HT1080 (cell line): ENCODE measurements at places on chromosomes 6 and 20. TPM values are rescaled to one million over a fixed set of nuclear protein-coding genes. Genes with fewer than 3 reads are reported as not detected.

KCNK15 gene
- not detected in 2 replicates for total RNA-seq

GRCh38 chr6:152277826-152278329 is 359.3 kb downstream of the SYNE1 start:
- DNase-seq: no peak

DNA sequence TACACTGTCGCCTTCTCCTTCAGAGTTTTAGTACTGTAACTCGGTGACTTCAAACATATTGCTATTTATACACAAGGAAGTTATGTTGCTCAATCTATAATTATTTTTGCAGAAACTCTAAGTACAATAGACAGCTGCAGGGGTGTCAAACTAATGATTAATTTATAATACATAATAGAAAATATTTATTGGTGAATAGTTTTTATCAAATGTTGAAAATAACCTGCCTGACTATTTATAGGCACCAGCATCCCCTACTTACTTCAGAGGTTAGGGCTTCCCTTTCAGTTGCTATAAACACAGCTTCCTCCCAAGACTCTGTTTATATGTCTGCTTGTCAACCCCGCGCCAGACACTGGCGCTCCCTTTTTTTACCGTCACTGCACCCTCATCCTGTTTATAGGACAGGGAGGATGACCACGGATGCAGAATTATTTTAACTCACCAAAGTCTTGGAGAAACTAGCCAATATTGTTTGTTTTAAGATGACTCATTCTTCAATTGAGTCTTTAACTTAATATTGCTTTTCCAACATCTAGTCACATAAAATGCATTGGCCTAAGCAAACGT is 225.0 kb downstream of the ALDH8A1 start:
- peak; percentile 17 for DNase-seq

GRCh38 chr6:44453146-44453545 is 65.6 kb downstream of the CDC5L start:
- peak; percentile 30 for DNase-seq
